ENCODE measurements at places on chromosomes 2 and 18. TPM values are rescaled to one million over a fixed set of nuclear protein-coding genes. Genes with fewer than 3 reads are reported as not detected.

The PROM2 gene
- 0.46 TPM for total RNA-seq

The TMEM17 gene
- 0.35 TPM for total RNA-seq

The LAMA3 gene
- not detected for total RNA-seq

The CROCC2 gene
- total RNA-seq = not detected

The FN1 gene
- total RNA-seq = 0.31 TPM

The ALPP gene
- not detected for total RNA-seq

The VWC2L gene
- total RNA-seq = not detected

The ZSCAN30 gene
- total RNA-seq = 8.9 TPM

The CAPN13 gene
- total RNA-seq = not detected

The FBXO41 gene
- total RNA-seq = 25.6 TPM

All from CD8-positive, alpha-beta memory T cell (primary cell).